Activated CD8-positive, alpha-beta memory T cell treated with anti-CD3 and anti-CD28 coated beads, Interleukin-2, amount 50 U/mL, for 4 hours (primary cell): ENCODE measurements at places on chromosomes 3 and 15.

DNA sequence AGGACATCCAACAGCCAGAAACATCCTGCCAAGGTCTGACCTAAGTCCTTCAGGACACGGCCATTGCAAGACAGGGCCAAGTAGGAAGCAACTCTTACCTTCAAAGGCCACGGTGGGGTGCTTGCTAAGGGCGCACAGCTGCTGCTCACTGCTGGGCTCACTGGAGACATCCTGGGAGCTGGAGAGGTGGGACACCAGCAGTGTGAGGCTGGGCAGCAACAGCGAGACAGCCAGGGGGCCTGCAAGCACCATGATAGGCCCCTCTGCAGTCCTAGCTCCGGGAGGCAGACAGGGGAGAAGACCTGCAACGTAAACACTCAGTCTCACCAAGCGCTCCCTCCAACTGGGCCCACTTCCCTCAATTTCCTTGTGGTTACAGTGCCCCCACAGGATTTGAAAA, 79.2 kb downstream of the SEMA5B start:
- DNase-seq, result no peak

DNA sequence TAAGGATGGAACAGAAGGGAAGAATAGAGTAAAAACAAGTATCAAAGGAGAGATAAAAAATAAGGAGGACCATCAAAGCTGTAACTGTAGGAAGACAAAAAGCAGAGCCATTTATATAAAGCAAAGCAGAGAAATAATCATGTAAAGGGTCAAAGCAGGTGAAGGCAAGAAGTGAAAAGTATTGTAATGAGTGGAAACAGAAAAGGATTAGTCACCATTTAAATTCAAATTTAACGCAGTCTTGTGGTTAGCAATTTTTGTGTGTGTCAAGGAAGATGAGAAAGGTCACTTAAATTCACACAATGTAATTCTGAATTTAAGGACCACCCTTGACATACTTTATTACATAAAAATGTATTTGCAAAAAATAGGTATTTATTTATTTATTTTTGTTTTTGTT, 567.8 kb downstream of the ROBO1 start:
- DNase-seq, result no peak

DNA sequence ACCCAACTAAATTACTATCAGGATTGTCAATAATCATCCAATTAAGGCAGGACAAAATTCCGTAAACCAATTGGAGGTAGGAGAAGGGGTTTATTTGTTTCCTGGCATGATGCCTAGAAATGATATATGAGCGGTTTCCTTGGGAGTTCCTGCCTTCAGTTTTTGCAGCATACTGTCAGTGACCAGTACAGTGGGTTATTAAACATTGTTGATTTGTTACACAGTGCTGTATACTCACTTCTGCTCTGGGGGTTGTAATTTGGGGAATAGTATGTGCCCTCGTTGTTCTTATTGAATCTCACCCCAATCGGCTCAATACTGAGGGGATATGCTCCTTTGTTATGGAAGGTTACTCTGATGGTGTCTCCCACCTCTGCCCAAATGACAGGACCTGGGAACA, 22.2 kb downstream of the CP start:
- DNase-seq, result no peak

DNA sequence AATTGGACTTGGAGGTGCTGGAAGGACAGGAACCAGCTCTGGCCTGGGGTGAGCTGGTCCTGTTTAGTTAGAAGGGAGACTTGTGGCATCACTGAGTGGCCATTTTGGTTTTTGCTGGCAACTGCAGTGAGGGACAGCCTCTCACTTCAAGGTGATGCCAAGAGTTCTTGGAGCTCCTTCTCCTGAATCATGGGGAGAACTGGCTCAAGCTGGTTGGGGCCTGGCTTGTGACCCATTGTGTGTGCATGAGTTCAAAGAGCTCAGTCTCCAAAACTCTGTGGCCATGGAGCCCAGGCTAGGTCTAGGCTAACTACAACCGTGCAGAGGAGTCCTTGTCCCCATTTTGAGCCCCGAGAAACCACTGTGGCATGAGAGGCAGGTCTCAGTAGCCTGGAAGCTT, 60.1 kb upstream of the ZNF148 start:
- no peak for DNase-seq

DNA sequence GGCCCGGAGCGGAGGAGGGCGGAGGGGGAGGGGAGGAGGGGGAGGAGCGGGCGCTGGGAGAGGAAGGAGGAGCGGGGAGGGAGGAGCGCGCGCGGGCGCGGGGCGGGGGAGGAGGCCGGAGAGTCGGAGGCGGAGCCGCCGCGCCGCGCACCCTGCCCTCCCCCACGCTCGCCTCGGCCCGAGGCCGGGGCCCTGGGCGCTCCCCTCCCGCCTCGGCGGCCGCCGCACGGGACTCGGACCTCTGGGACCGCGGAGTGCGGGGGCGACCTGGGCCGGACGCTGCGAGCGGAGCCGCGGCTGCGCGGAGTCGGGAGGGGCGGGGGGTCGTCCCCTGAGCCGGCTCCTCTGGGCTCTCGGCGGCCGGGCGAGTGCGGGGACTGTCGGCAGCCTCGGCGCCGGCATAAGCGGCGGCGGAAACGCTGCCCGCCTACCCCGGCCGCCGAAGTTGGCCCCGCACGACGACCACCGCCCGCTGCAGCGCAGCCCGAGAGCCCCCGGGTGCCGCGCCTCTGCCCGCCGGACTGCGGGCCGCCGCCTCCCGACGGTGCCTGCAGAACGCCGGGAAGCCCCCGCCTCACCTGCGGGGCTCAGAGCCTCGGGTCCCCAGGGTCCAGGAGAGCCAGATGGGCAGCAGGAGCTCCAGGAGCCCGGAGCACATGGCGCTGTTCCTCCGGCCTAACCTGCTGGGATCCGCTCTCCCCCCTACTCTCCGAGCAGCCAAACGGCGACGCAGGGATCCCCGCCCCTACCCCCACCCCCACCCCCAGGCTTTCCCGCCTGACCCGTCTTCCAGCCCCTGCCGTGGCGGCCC, 406 bp upstream of the GABRB3 start:
- DNase-seq, result no peak

DNA sequence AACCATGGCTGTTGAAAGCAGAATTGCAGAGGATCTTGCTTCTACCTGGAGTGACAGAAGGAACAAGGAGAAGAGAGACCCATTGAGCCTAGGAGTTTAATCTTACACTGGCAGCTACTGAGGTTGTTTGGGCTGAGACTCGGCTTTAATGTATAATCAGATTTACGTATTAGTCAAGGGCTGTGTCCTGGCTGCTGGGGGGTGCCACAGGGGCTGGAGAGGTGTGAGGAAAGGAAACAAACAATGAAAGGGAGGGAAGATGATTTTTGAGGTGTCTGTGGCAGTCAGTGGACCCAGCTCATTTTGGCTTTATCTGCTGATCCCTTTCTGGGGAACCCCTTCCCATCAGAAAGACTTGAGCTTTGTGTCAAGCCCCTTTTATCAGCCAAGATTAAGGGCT, 95.7 kb downstream of the PRICKLE2 start:
- no peak for DNase-seq

- no peak for DNase-seq
These were observed 15.8 kb downstream of the C3orf85 start for GRCh38 chr3:109152320-109152719.

DNA sequence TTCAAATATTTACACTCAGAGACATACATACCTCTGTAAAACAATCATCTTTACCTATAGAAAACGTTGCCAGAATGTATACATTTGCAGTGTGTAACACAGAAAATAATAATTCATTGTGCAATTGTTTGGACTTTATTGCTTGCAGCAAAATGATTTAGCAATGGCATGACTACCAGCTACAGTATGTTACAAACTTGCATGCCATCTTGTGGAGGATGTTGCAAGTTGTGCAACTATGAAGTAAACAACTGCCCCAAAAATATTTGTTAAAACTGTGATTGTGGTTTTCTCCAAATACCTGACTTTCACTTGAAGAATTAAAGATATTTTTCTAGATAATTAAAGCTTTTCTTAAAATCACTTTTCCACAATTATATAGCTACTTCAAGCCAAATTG, 27.1 kb upstream of the C3orf49 start:
- DNase-seq, result no peak

GRCh38 chr3:7713724-7714123, 787.9 kb upstream of the LMCD1 start:
- DNase-seq, result no peak
